Activated naive CD4-positive, alpha-beta T cell treated with anti-CD3 and anti-CD28 coated beads, Interleukin-2, amount 50 U/mL, for 72 hours (primary cell): ENCODE measurements at places on chromosomes 6 and 20.

DNA sequence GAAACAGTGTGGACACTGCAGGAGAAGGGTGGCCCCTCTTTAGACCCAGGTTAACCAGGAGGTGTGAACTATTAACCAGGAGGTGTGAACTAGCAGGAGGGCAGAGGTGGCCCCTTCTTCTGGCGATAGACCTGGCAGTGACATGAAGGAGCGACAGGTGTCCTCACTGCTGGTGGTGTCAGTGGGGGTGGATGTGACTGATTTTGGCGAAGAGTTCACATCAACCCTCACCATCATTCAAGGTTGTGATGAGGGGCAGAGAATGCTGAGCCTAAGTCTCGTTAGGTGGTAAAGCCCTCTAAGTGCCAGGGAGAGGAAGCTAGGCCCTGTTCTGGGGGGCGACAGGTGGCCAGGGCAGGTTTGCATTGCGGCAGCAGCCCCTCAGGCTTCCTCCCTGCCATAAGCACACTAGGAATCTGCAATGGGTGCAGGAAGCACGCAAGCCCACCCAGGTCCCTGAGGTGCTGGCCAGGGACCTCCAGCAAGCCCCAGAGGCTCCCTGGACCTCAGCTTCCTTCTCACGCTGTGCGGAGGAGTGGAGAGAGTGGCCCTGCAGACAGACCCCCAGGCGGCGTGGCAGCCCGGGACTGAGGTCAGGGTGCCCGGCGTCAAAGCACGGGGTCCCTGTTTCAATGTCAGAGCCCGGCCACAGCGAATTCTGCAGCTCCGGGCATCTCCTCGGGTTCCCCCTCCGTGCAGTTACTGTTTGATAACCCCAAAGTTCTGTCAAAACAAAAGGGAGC is 13.7 kb downstream of the NPEPL1 start:
- no peak for DNase-seq

GRCh38 chr6:105667056-105667455 is 264.2 kb upstream of the PREP start:
- no peak for DNase-seq

DNA sequence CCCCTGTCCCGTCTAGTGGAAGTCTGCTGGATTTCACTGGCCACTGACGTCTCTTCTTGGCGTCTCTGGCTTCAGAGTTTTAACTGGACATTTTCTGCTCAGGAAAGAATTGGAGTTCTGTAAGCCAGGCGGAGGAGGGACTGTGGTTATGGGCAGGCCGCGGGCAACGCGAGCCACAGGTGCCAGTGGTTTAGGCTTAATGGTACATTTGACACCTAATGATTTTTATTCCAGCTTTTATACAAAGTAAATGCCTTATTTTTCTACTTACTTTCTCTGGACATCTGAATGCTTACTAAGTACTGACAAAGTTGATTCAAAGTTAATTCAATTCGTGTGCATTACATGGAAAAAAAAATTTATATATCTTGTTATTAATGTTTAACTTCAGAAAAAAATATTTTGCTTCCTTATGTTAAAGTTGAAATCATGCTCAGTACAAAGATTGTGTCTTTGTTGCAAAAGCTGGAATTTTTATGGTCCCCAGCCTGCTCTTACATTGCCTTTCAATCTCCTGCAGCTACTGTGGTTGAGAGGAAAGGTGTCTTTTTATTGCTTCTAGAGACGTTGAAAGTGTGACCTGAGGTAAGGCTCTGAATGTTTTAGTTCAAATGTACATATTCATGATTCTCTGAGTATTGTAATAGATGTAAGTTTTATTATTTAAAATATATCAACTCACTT is 231.0 kb downstream of the SMOC2 start:
- DNase-seq: no peak

DNA sequence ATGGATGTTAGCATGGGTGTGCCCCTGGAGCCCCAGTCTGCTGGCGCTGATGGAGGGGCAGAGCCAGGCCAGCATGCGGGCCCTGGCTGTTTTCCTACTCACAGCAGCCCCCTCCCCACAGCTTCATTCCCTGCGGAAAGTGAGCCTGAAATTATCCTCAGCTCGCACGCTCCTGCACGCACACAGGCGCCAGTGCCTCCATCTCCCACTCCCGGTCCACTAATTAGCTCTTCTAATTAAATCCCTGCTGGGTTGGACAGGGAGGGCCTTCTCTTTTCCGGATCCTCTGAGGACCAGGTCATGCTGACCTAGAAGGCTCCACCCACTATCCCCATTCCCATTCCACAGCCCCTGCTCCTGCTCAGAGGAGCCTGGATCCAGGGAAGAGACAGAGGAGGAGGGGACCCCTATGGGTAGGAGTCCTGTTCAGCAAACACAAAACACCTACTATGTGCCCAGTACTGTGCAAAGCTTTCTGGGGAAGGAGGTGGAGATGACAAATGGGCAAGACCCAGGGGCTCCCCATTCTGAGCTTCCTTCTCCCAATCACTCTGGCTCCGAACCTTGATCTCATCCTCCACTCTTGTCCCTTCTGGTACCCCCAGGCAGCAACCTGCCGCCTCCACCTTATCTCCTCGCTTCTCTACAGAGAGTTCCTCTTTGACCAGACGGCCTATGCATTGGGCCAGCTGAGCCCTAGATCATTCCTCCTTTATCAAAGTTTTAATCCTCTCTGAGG is 70.2 kb upstream of the CCDC167 start:
- DNase-seq: no peak

- no peak for DNase-seq
Measured at GRCh38 chr6:1739680-1740079, 130.0 kb downstream of the FOXC1 start.

DNA sequence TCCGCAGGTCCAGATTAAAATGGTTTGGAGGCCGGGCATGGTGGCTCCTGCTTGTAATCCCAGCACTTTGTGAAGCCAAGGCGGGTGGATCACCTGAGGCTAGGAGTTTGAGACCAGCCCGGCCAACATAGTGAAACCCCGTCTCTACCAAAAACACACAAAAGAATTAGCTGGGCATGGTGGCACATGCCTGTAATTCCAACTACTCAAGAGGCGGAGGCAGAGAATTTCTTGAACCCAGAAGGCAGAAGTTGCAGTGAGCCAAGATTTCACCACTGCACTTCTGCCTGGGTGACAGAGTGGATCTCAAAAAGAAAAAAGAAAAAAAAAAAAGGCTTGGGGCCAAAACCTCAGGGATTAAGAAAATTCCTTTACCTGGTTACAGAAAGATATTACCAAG is 30.5 kb downstream of the C6orf15 start:
- DNase-seq: no peak

DNA sequence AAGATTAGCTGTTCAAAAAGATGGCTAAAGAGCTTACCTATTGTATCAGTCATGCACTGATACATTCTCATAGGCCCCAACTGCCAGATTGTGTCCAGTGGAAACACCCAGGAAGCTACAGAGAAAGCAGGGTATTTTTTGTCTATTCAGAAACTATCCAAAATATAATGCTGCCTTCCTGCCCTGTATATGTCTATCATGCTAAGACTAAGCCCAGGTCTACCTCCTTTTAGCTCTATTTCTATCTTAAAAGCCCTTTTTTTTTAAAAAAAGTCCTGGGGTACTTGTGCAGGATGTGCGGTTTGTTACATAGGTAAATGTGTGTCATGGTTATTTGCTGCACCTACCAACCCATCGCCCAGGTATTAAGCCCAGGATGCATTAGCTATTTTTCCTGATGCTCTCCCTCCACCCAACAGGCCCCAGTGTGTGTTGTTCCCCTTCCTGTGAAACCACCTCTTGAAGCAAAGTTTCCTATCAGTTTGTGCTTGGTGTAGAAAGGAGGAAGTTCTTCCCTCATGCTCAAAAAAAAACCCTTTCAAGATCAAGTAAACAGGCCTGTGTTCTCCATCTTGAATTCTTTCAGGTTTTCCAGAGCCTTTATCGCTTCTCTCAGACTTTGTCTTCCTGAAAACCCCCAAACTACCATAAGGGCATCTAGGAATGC is 514 bp downstream of the DEFB129 start:
- no peak for DNase-seq

DNA sequence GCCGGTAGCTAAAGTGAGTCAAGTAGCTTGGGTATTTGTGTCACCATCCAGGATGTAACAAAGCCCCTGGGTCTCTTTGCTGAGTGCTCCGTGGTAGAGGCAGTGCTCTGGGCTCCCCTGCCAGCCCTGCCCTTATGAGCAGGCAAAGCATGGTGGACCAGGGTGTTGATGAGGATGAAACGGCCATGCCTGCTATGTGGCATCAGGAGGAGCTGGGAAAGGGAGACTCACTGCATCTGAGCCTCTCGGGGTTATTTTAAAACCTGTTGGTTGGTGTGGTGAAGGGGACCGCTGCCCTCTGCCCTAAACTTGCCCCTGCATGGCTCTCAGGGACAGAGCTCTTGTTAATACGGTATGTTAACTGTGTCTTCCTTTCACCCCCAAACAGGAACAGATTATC is 143.1 kb downstream of the DTNBP1 start:
- no peak for DNase-seq

DNA sequence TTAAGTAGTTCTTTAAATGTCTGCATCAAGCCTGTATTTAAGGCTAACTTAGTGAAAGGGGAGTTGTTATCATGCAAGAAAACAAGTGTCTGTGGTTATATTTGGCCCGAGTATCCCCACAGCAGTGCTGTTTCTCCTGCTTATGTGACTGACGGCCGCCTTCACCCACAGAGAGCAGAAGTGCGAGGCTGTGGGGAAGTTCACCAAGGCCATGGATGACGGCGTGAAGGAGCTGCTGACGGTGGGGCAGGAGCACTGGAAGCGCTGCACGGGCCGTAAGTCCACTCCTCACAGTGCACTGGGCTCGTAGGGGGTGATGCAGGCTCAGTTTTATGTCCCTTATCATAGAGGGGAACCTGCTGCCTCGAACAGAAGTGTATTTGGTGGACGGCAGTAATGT is 53.2 kb upstream of the SYNJ2 start:
- no peak for DNase-seq

DNA sequence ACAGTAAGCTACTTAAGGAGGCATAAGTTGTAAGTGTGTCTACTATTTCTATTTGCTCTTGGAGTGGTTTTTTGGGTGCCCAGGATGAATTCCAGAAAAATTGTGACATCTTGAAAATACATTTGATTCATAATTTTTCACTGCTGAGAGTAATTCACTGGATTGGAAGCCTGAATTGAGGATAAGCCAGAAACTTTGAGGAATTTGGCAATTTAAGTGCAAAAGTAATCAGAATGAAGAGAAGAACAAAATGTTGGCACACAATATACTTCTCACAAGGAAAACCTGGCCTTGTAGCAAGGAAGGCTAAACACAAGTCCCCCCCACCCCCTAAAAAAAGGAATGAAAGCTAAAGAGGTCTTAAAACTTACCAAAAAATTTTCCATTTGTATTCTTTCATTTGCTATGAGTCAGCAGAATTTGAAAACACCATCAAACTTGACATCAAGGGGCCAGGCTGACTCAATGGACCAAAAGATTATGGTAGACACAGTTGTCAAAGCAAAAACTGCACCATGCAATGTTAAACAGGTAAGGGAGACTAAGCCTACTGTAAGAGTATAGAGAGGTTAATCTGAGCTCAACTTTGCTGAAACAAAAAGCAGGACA is 840.0 kb downstream of the FRK start:
- DNase-seq: no peak

DNA sequence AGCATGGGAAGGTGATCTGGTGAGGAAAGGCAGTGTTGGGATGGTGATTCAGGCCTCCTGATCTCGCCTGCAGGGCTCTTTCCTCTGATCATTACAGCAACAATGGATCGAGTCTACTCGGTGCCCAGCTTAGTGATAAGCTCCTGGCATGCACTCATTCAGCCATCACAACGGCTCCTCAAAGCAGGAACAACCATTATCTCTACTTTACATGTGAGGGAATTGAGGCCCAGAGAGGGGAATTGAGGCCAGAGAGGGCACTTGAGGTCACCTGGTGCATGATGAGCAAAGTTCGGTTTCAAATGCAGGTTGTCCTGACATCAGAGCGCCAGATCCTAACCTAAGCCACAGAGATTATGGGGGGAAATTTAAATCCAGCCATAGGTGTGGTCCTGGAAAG is 42.0 kb upstream of the BPIFA2 start:
- DNase-seq: no peak

- DNase-seq: peak; percentile 59
Measured at GRCh38 chr6:42929821-42930360, 611 bp downstream of the CNPY3 start.

GRCh38 chr6:22147921-22148776 is 148.7 kb downstream of the PRL start:
- DNase-seq: no peak
